Cerebellum (tissue), 4 donors: ENCODE measurements at places on chromosomes 12 and 14. TPM values are rescaled to one million over a fixed set of nuclear protein-coding genes. Genes with fewer than 3 reads are reported as not detected.
A peak's percentile ranks its signal among the peaks of the same experiment; 100 is the strongest.

- no peak for DNase-seq
These were observed 34.5 kb downstream of the USP44 start for GRCh38 chr12:95516757-95517156.

DNA sequence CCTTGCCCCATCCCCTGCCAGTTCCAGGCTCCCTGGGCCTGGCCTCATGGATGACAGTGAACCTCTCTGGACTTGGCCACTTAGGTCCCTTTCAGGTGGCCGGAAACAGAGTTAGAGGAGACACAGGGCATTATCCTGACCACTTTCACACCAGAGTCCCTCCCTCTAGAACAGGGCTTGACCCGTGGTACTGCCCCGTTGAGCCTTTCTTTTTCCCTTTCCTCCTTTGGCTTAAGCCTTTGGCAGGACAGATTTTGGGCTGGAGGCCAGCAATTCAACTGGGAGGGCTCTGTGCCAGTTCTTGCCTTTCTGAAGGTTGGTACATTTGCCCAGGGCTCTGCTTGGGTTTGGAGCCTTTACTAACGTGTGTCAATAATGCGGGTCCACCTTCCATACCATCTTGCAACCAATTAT, 22.8 kb downstream of the TPCN1 start:
- peak; percentile 85 for DNase-seq

DNA sequence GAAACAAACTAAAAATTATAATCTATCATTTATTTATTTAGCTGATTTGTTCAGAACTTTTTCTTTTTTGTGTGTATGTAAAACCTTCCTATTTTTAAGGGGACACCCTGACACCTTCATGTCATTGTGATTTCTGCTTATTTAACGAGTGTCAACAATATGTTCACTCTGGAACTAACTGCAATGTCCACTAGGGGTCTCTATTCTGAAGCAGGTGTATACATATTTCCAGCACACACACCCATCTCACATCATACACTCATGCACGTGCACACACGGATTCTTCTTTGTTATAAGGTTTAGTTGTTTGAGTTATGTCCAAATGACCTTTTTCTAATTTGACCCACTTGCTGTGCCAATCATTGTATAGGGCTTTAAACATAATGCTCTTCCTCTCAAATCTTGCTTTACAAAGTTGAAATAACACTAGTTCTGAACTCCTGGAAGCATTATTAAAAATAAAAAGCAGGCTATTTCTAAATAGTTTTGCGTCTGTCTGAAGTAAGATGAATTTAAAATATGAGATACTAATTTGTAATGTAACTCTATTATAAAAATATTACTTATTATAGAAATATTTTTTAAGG, 15.5 kb downstream of the E2F7 start:
- DNase-seq, result peak; percentile 45

- DNase-seq, result no peak
These were observed 36.2 kb downstream of the EML1 start for GRCh38 chr14:99829450-99829849.

RHEBL1 gene
- 0.91 TPM for total RNA-seq

DNA sequence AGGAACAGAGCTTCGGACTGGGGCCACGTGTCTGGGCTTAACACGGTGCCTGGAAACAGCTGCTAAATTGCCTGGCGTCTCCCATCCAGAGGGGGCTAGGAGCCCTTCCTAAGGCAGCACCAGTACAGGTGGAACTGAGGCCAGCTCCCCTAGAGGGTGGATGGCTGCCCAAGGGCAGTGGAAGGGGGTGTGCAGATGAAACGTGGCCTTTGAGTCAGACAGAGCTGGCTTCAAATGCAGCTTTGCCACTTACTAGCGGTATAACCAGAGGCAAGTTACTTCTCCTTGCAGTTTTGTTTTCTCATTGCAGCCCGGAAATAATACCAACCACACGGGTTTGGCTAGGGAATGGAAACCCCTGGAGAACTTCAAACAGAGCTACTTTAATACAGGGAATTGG, 59.3 kb upstream of the SLC24A4 start:
- no peak for DNase-seq

MIPOL1 gene
- total RNA-seq, result 31.0 TPM

TSHR gene
- total RNA-seq, result 1.5 TPM

GRCh38 chr14:67736771-67737170, 35.1 kb downstream of the RDH12 start:
- no peak for DNase-seq

PTGER2 gene
- 0.45 TPM for total RNA-seq

DNA sequence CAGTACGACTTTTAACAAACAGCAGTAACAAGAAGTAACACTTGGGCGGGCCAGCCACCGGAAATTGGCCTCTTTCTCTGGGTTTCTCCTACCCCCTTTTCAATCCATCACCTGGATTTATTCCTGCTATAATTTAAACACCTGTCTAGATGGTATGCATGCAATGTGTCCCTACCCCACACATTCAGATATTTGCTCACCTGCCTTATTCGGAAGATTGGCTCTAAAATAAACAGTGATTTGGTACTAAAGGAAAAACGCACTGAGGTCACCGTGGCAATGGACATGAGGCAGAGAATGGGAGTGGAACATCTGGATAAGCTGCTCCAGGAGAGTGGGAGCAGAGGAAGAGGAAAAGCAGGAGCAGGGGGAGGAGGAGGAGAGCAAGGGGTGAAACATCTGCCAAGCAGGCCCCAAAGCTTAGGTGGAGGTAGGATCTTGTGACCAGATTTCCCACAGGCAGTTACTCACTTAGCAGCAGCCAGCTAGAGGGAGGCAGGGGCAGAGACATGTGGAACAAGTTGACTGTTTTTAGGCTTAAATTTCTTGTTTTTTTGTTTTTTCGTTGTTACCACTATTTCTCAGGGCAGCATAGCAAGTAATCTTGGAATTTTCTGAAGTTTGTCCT, 150.9 kb downstream of the TTLL5 start:
- DNase-seq, result no peak

DNA sequence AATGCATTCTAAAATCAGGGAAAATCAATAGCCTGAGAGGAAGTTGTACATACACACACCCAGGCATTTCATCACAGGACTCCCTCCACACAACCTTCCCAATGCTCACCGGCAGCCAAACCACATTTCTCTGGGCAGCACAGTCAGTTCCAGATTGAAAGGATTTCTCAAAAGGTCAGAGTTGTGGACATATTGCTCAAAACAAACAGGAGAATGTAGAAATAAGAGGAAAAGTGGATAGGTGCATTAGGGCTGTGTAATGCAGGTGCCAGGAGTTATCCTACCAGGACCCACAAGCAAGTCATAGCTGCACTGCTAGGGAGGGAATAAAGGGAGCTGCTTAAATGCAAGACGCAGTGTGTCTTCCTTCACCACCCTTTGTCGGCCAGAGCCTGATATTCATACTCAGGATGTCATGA, 62.9 kb downstream of the GCH1 start:
- no peak for DNase-seq

DNA sequence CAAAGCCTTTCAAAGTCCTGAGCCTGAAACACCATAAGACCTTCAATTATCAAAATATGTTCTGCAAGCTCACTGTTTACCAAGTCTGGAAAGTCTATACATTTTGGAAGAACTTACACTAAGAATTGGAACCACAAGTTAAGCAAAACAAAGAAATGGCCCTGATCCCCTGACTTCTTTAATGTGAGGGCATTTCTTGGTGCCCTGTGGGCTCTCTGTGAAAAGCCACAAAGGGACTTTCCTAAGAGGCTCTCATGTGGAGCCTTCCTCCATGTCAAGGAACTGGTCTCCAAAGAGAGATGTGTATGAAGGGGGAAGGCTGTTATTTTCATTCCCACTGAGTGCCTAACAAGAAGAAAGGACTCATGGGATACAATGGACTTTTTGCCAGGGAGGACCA, 13.5 kb upstream of the MYH6 start:
- no peak for DNase-seq

DNA sequence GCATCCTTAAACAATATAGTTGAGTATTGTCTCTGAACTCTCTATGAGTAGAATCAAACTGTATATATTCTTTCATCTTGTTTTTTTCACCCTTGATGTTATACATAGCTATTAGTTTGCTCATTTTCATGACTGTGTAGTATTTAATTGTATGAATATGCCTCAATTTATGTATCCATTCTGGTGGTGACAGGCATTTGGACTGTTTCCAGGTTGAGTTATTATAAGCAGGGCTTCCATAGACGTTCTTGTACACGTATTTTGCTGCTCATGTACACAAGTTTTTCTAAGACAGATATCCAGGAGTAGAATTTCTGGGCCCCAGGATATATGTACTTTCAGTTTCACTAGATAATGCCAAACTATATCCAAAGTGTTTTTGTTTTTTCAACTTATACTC, 211.4 kb downstream of the NTF3 start:
- no peak for DNase-seq

LAG3 gene
- total RNA-seq, result 0.36 TPM

SLC25A21 gene
- total RNA-seq, result 1.7 TPM
